Tibial artery (tissue), 4 donors: ENCODE measurements at places on chromosomes 11 and 22.

DNA sequence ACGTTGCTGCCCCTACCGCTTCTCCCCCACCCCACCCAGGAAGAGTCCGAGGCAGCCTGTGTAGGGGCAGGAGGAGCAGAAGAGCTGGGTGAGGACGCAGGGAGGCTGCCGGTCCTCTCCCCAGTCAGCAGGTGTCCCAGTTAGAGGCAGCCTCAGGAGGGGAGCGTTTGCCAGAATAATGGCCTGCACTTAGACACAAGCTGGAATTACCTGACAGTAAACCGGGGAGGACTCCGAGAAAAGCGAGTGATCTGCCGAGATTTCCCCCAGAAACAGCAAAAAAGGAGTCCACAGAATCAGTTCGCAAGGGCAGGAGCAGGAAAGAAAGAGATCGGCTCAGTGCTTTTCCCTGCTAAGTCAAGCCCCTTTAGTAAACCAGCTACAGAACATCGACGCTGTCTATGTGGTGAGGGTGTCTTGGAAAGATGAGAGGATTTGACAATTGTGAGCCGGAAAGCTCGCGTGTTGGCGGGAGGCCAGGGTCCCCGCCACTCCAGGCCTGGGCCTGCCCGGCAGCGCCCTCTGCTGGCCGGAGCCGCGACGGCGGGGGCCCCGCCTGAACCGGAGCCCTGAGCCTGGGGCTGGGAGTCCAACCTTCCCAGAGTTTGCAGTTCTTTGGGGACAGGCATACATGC, 17.7 kb upstream of the THRSP start:
- peak overlapping the region; percentile 57 for H3K4me3 ChIP-seq
- no peaks in the 10 kb centered on the region for H3K27me3 ChIP-seq
- no peaks in the 10 kb centered on the region for H3K36me3 ChIP-seq
- H3K4me1 ChIP-seq, result no peaks in the 10 kb centered on the region
- DNase-seq, result peak; percentile 74
- peak overlapping the region; percentile 73 for H3K27ac ChIP-seq

GRCh38 chr11:70525466-70525865, 127.1 kb downstream of the CTTN start:
- no peak overlapping the region for H3K4me3 ChIP-seq
- H3K27ac ChIP-seq, result no peak overlapping the region
- H3K27me3 ChIP-seq, result peaks cover 56% of the 10 kb centered on the region
- no peaks in the 10 kb centered on the region for H3K36me3 ChIP-seq
- DNase-seq, result no peak

DNA sequence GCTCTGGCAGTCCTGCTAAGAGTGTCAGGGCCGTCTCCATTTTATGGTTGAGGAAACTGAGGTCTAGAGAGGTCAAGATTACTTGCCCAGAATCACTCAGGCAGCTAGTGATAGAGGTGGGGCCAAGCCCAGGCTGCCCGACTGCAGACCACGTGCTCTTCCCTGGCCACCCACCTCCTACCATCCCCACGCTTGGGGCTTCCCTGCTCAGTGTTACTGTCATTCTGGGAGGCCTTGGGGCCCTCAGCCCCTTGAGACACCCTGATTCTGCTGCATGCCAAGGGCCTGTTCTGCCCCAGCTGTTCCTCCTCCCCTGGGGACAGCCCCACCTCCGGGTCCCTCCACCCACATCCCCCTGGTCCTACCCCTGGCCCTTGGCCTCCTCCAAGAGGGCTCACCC, 17.2 kb upstream of the TAB1 start:
- H3K4me1 ChIP-seq, result no peaks in the 10 kb centered on the region
- peaks cover 40% of the 10 kb centered on the region for H3K27me3 ChIP-seq
- no peak overlapping the region for H3K4me3 ChIP-seq

DNA sequence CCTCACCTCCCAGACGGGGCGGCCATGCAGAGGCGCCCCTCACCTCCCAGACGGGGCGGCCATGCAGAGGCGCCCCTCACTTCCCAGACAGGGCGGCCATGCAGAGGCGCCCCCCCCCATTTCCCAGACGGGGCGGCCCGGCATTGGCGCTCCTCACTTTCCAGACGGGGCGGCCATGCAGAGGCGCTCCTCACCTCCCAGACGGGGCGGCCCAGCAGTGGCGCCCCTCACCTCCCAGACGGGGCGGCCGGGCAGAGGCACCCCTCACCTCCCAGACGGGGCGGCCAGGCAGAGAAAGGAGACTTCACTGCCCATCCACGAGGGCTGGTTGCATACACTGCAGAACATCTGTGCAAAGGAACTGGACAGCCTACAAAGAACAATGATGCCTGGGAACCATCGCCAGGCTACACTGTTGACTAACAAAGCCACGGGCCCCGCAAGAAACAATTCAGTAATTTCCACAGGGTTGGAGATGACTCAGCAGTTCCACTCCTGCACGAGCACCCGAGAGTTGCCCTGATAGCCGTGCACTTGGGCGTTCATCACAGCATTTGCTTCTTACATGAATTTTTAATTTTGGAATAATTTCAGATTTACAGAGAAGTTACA, 58.7 kb downstream of the CTTN start:
- peaks cover 22% of the 10 kb centered on the region for H3K27me3 ChIP-seq
- H3K4me3 ChIP-seq, result no peak overlapping the region
- no peaks in the 10 kb centered on the region for H3K36me3 ChIP-seq
- H3K4me1 ChIP-seq, result no peaks in the 10 kb centered on the region

- no peaks in the 10 kb centered on the region for H3K27me3 ChIP-seq
- peaks cover 65% of the 10 kb centered on the region for H3K4me1 ChIP-seq
- peak overlapping the region; percentile 50 for H3K27ac ChIP-seq
- no peaks in the 10 kb centered on the region for H3K36me3 ChIP-seq
- H3K4me3 ChIP-seq, result no peak overlapping the region
Observed at GRCh38 chr11:44002191-44003093, 45.3 kb upstream of the ACCSL start.

DNA sequence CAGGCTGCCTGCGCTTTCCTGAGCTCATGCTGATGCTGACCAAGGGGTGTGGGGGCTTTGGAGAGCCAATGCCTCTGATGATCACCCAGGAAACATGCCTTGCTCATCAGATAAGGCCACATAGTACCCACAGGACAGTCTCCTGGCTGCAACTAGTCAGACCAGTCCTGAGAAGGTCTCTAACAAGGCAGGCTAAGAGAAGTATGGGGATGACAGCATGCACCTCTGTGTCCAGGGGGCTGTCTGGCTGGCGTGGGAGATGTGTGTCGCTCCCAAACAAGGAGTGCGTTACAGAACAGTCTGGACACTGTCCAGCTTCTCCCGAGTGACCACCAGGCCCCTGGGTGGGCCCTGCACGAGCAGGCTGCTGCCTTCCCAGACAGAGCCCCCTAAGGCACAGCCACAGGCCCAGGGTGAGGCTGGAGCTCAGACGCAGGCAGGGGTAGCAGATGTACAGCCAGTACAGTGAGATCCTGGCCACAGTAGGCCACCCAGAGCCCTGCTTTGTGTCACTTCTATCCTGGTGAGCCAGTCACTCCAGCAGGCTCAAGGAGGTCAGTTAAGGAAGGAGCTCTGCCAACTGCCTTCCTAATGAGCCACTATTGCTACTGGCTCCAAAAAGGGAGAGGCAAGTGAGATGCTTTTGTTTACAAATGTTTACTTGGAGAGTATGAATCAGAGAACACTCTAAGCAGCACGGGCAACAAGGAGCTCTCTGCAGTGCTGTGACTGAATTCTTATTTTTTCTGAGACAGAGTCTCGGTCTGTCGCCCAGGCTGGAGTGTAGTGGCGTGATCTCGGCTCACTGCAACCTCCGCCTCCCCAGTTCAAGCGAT, 66.0 kb upstream of the CLTCL1 start:
- DNase-seq, result no peak
- H3K27me3 ChIP-seq, result no peaks in the 10 kb centered on the region
- no peak overlapping the region for H3K4me3 ChIP-seq
- H3K4me1 ChIP-seq, result no peaks in the 10 kb centered on the region
- H3K27ac ChIP-seq, result no peak overlapping the region

DNA sequence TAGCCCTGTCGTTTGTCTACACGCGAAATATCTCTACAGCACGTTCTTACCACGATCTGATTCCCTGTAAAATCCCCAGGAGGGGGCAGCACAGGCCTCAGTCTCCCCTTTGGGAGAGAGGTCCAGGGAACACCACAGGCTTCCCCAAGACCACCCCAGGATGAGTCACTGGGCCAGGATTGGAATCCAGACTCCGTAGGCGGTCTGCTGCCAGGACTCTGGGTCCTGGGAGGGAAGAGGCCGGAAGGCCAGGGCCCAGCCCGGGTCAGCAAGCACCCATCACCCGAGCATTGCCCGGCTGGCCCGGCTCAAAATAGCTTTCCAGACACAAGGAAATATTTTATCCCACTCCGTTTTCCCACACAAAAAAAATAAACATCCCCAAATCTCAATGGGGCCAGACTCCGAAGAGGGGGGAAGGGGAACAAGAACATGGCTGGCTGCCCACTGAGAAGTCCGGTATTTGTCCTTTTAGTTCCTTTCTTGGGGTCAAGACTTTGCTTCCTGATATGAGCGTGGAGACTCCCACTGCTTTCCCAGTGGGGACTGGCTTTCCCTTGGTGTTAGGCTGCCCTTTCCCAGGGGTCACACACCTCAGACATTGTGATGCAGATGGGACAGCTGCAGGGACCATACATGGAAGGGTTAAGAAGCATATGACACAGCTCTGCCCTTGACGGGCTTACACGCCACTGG, 91.3 kb downstream of the LRRC32 start:
- no peak overlapping the region for H3K4me3 ChIP-seq
- H3K27ac ChIP-seq, result peak overlapping the region; percentile 85
- no peaks in the 10 kb centered on the region for H3K36me3 ChIP-seq
- peak; percentile 90 for DNase-seq
- H3K4me1 ChIP-seq, result peaks cover 38% of the 10 kb centered on the region
- H3K27me3 ChIP-seq, result no peaks in the 10 kb centered on the region

- no peak overlapping the region for H3K4me3 ChIP-seq
- no peaks in the 10 kb centered on the region for H3K4me1 ChIP-seq
- no peaks in the 10 kb centered on the region for H3K27me3 ChIP-seq
- no peaks in the 10 kb centered on the region for H3K36me3 ChIP-seq
- no peak for DNase-seq
- no peak overlapping the region for H3K27ac ChIP-seq
Observed at GRCh38 chr11:119368121-119369034, 13.1 kb downstream of the USP2 start.

GRCh38 chr11:87722756-87723565, 452.3 kb downstream of the RAB38 start:
- no peaks in the 10 kb centered on the region for H3K36me3 ChIP-seq
- H3K4me3 ChIP-seq, result no peak overlapping the region
- DNase-seq, result no peak
- no peaks in the 10 kb centered on the region for H3K4me1 ChIP-seq
- no peak overlapping the region for H3K27ac ChIP-seq
- H3K27me3 ChIP-seq, result no peaks in the 10 kb centered on the region

DNA sequence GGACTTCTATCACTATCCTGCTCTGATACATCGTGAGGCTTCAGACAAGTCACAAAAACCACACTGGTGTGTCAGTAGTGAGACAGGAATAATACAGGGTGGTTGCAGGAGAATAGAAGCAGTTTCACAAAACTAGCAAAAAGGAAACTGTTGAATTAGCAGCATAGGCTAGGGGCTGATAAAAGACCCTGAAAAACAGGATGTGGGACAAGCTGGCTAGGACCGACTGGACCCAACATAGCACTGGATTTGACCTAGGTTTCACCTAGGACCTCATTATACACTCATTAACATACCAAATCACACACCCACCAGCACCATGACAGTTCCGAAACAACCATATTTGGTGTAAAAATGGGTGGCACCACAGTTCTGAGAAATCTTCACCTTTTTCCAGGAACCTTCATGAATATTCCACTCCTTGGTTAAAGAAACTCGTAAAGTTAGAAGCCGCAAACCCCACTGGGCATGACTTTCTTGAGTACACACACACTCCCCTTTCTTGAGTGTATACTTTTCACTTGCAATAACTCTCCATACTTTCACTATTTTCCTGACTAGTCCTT, 76.2 kb downstream of the SLC1A2 start:
- no peak overlapping the region for H3K27ac ChIP-seq
- H3K4me1 ChIP-seq, result no peaks in the 10 kb centered on the region
- no peaks in the 10 kb centered on the region for H3K36me3 ChIP-seq
- DNase-seq, result no peak
- no peaks in the 10 kb centered on the region for H3K27me3 ChIP-seq

GRCh38 chr11:4006946-4007680, 87.5 kb upstream of the RRM1 start:
- no peak for DNase-seq
- no peak overlapping the region for H3K27ac ChIP-seq
- H3K36me3 ChIP-seq, result no peaks in the 10 kb centered on the region

DNA sequence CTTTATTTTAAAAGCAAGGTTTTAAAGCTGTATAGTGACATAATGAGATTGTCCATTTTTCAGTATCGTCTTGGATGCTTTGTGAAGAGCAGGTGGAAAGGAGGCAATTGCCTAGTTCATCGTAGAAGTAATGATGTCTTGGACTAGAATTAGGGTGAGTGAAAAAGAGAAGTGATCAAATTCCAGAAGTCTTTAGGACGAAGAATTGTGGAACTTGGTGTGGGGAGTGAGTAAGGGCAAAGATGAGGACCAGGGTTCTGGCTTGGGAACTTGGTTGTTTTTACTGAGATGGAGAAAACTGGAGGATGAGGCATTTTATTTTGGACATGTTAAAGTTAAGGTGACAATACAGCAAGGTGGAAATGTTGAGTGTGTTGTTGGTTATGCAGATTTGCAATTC, 1.2 kb downstream of the ILK start:
- peak overlapping the region; percentile 83 for H3K4me3 ChIP-seq
- DNase-seq, result no peak
- no peaks in the 10 kb centered on the region for H3K27me3 ChIP-seq
- peak overlapping the region; percentile 93 for H3K27ac ChIP-seq
- H3K4me1 ChIP-seq, result peaks cover 73% of the 10 kb centered on the region
- peaks cover 39% of the 10 kb centered on the region for H3K36me3 ChIP-seq

GRCh38 chr11:128026596-128026995, 560.8 kb downstream of the ETS1 start:
- H3K4me3 ChIP-seq, result no peak overlapping the region
- no peaks in the 10 kb centered on the region for H3K4me1 ChIP-seq
- H3K27ac ChIP-seq, result no peak overlapping the region

- H3K4me1 ChIP-seq, result no peaks in the 10 kb centered on the region
- DNase-seq, result no peak
- H3K27me3 ChIP-seq, result no peaks in the 10 kb centered on the region
- no peak overlapping the region for H3K4me3 ChIP-seq
- H3K27ac ChIP-seq, result no peak overlapping the region
Observed at GRCh38 chr22:37234736-37235711, 9.0 kb downstream of the RAC2 start.

DNA sequence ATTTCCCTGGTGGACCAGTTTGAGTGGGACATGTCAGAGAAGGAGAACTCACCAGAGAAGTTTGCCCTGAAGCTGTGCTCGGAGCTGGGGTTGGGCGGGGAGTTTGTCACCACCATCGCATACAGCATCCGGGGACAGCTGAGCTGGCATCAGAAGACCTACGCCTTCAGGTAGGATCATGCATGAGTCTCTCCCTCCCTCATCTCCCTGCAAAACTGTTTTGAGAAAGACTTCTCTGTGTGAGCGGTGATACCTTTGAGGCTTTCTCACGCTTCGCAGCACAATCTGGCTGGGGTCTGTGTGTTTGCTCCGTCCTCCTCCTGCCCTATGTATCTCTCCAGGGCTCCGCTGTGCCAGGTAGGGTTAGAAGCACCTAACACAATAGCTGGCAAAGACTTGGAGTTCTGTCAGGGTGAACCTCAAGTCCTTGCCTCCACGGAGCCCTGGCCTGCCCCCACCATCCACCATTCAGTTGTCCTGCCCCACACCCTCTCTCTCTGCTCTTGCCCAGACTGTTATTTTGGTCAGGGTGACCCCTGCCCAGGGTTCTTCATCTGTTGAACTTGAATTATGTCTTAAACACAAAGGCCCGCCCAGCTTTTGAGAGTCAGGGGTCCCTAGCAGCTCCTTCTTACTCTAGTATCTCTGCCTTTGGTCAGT, 13.4 kb downstream of the DERL3 start:
- H3K4me3 ChIP-seq, result no peak overlapping the region
- H3K36me3 ChIP-seq, result peaks cover 23% of the 10 kb centered on the region
- no peaks in the 10 kb centered on the region for H3K4me1 ChIP-seq
- no peaks in the 10 kb centered on the region for H3K27me3 ChIP-seq
- no peak for DNase-seq
